GM12878 (cell line): ENCODE measurements at places on chromosomes 4 and X.

DNA sequence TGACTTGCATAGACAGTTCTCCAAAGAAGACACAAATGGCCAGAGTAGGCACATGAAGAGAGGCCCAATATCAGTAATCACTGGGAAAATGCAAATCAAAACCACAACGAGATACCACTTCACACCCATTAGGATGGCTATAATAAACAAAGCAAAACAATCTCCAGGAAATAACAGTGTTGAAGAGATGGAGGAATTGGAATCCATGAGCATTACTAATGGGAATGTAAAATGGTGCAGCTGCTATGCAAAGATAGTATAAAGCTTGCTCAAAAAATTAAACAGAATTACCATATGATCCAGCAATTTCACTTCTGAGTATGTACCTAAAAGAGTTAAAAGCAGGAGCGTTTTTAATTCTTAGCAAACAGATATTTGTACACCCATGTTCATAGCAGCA, 17.0 kb upstream of the TMEM33 start:
- DNase-seq: no peak

DNA sequence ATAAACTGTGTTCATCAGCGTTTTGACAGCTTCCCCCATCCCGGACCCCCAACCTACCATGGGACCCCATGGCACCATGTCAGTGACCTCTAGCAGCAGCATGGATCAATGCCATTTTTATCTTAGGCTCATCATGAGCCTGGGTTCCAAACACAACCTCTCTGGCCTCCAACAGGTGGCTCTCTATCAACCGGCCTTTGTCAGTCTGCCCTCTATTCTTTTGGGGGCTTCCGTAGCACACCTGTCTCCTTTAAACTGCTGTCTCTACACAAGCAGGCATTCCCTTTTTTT, 721 bp upstream of the TMEM150C start:
- no peak for DNase-seq

- no peak for DNase-seq
Measured at GRCh38 chr4:147942729-147943128, 210.8 kb downstream of the ARHGAP10 start.

GRCh38 chrX:49233887-49234555, 881 bp upstream of the CACNA1F start:
- DNase-seq: no peak

- DNase-seq: no peak
Measured at GRCh38 chrX:45747905-45748304, 547.2 kb upstream of the DIPK2B start.

DNA sequence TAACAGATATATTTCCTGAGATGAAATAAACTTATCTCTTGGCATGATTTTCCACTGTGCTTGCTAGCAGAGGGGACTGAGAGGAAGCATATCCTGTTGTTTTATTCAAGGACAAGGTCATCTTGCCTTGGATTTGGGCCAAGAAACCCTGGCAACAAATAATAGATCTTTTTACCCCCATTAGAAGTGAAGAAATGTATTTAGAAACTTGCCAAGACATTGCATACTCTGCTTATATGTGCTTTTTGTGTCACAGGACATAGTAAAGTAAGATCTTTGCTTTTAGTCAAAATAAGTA, 170.2 kb downstream of the RAPGEF2 start:
- no peak for DNase-seq

DNA sequence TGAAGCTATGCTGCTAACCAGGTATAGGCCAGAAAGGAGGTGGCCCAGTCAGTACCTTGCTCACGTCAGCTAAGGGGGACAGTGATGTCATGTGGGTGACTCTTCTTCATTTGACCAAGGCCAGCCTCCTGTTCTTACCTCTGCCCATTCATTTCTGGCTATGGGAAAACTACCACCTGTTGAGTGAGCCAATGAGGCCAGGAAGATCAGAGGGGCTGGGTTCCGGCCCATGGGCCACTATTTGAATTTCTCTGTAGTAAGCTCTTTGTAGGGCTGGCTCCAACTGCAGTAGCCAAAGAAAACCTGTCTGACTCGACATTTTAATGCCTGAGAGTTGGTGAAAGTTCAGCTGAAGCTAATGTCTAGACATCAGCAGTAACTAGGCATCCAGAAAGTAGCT, 102.6 kb downstream of the AKAP4 start:
- no peak for DNase-seq

DNA sequence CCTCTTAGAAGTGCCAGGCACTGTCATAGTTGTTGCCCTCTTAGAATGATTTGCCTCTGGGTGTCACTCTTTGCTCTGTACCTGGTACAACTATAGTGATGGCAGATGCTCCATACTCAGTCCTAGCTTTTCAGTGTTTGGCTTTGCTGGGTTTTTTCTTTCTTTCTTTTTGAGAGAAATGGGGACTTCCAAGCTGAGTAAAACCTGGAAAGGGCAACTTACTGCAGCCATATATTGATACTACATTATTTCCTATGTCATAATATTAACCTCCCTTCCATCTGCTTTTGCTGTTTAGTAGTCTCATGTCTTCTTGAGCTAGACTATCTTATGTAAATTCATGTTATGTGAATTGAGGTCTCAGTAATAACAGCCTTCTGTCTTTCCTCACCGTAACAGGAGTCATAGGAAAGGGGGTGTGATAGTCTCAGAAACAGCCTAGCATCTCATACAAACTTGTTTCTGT, 49.0 kb downstream of the NIPAL1 start:
- peak; percentile 40 for DNase-seq

GRCh38 chrX:53317365-53318069, 36.1 kb upstream of the IQSEC2 start:
- DNase-seq: no peak

GRCh38 chr4:6524436-6524835, 50.6 kb upstream of the MAN2B2 start:
- no peak for DNase-seq

- DNase-seq: no peak
Measured at GRCh38 chrX:129116676-129117470, 406.4 kb downstream of the SMARCA1 start.
